ENCODE measurements at places on chromosomes 1 and 21. TPM values are rescaled to one million over a fixed set of nuclear protein-coding genes. Genes with fewer than 3 reads are reported as not detected.

DNA sequence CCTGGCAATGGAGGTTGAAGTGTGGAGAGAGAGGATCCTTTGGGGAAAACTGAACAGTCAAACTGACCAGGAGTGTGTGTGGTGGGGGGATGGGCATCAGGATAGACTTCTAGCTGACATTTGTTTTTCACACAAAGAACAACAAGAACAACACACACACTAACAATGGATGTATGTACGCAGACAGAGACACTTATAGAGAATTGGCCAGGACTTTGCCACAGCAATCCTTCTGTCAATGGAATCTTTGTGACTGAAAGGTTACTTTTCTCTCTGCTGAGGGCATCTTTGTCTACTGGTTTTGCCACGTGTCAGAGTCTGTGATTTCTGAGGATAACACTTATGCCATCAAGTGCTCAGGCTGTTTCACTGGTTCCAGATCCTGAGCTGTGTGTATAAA is 12.4 kb upstream of the FCGR2A start:
- no peak for DNase-seq

DNA sequence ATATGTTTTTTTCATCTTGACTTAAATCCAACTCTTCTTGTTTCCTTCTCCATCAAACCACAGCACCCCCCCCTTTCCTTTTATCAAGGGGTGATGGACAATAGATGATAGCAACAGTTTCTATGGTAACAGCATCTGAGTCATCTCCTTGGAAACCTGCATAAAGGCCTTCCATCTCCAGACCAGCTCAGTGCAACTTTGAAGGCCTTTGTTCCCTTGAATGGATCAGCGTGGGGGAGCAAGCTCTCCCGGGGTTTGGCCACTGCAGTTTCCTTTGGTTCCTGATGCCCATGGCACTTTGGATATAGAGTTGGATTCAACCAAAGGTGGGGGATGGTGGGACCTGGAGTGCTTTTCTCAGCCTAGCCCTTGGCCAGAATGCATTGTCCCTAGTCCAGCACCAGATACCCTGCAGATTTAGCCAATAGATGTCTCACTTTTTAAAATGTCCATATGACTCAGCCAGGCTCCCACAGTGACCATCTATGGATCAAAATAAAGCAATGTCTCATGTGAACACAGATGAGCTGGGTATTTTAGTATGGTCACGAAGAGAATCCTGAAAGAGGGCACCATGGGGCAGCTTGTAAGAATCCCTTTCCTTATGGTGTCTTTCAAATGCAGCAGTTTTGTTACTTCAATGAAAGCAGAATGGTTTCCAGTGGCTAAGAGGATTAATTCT is 127.7 kb downstream of the SPATA46 start:
- no peak for DNase-seq

The RIMS3 gene
- total RNA-seq: not detected

DNA sequence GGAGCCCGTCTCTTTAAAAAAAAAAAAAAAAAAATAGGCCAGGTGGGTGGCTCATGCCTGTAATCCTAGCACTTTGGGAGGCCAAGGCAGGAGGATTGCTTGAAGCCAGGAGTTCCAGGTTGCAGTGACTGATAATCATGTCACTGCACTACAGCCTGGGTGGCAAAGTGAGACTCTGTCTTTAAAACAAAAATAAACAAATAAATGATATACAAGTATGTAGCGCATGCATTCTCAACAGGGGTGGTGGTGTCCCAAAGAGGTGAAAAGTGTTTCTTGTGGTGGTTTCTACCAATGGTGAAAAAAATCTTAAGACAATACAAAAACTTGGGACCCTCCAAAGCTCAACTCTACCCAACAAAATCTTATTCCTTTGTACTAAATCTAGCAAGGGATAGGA is 17.9 kb downstream of the CNN3 start:
- DNase-seq: no peak

DNA sequence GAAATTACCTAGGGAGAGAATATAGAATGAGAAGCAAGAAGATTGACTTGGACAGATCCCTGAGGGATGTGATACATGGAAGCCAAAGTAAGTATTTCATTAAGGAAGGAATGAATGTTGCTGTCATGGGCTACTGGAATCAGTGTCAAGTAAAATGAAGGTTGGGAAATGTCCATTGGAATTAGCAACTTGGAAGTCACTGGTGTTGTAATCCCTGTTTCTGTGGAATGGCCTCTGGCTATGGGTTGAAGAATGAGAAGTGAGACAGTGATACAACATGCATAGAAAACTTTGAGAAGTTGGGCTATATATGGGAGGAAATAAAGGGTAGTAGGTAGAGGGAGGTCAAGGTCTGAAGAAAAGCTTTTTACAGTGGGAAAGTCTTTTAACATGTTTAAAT is 54.7 kb downstream of the CCDC18 start:
- no peak for DNase-seq

- no peak for DNase-seq
Observed at GRCh38 chr1:182889997-182890396, 50.9 kb downstream of the DHX9 start.

GRCh38 chr21:41368735-41369104 is 6.9 kb downstream of the MX2 start:
- DNase-seq: no peak

- peak; percentile 35 for DNase-seq
Observed at GRCh38 chr21:34771512-34772028, 102.8 kb downstream of the CLIC6 start.

The CD1E gene
- not detected for total RNA-seq

Measured in HT-29 (cell line).